Type B pancreatic cell (in vitro differentiated cells): ENCODE measurements at places on chromosomes 5 and 9. TPM values are rescaled to one million over a fixed set of nuclear protein-coding genes. Genes with fewer than 3 reads are reported as not detected.

The BSPRY gene
- 9.0 and 22.6 TPM in 2 replicates for total RNA-seq

The PCDHB3 gene
- total RNA-seq: 3.9 and 5.4 TPM in 2 replicates

The RIGI gene
- total RNA-seq: 5.8 and 7.7 TPM in 2 replicates

The UBLCP1 gene
- 20.5 and 29.4 TPM in 2 replicates for total RNA-seq

The TNFSF8 gene
- 0.19 and 0.43 TPM in 2 replicates for total RNA-seq

The PCBD2 gene
- total RNA-seq: 10.4 and 10.5 TPM in 2 replicates

The HSPB3 gene
- total RNA-seq: 0.53 TPM in 1 of 2 replicates, not detected in the other

The SHOC1 gene
- not detected in 2 replicates for total RNA-seq

The SPINK6 gene
- not detected in 2 replicates for total RNA-seq

The HNRNPAB gene
- total RNA-seq: 174 and 245 TPM in 2 replicates

The IFNA21 gene
- not detected in 2 replicates for total RNA-seq

The GFRA3 gene
- total RNA-seq: 1.8 TPM in 2 replicates

The GABRP gene
- total RNA-seq: 55.6 and 198 TPM in 2 replicates

The PTGS1 gene
- total RNA-seq: 1.1 and 1.7 TPM in 2 replicates

The ELOVL7 gene
- total RNA-seq: 10.3 and 24.3 TPM in 2 replicates

The FGFR4 gene
- 33.0 and 34.1 TPM in 2 replicates for total RNA-seq

The FAM163B gene
- total RNA-seq: not detected in 2 replicates

The PCDHGA5 gene
- 0.39 and 0.88 TPM in 2 replicates for total RNA-seq

The EPB41L4B gene
- total RNA-seq: 14.4 and 29.1 TPM in 2 replicates

The MYMK gene
- not detected in 2 replicates for total RNA-seq

The SPINK5 gene
- total RNA-seq: 14.1 and 26.0 TPM in 2 replicates

The GZMA gene
- not detected in 2 replicates for total RNA-seq

The PTGES gene
- total RNA-seq: 29.1 and 67.1 TPM in 2 replicates

The PCDHB12 gene
- 1.4 and 2.3 TPM in 2 replicates for total RNA-seq

The NR4A3 gene
- 2.0 and 3.4 TPM in 2 replicates for total RNA-seq

The SLC25A48 gene
- 3.3 and 8.2 TPM in 2 replicates for total RNA-seq

The ZCCHC10 gene
- total RNA-seq: 22.1 and 23.1 TPM in 2 replicates

The SLC24A2 gene
- 0.12 and 0.72 TPM in 2 replicates for total RNA-seq
